Cardiac muscle cell (in vitro differentiated cells and primary cell): ENCODE measurements at places on chromosomes 11 and 22. TPM values are rescaled to one million over a fixed set of nuclear protein-coding genes. Genes with fewer than 3 reads are reported as not detected.

RGL4 gene
- 1.0 and 1.5 TPM in 2 replicates for polyA plus RNA-seq

DEPDC7 gene
- 1.6 and 2.8 TPM in 2 replicates for polyA plus RNA-seq

MOGAT2 gene
- not detected in 2 replicates for polyA plus RNA-seq

NCR3LG1 gene
- 2.0 and 2.7 TPM in 2 replicates for polyA plus RNA-seq

SMTNL1 gene
- 0.47 and 0.89 TPM in 2 replicates for polyA plus RNA-seq
